WTC11 (cell line): ENCODE measurements at places on chromosomes 7 and 10. TPM values are rescaled to one million over a fixed set of nuclear protein-coding genes. Genes with fewer than 3 reads are reported as not detected.

Gene LIPA
- 32.9 to 47.3 TPM (median 37.8 TPM) in 3 replicates for total RNA-seq

Gene SUPV3L1
- total RNA-seq: 41.2 to 43.7 TPM (median 43.0 TPM) in 3 replicates

Gene NME8
- total RNA-seq: 1.0 to 2.3 TPM (median 1.5 TPM) in 3 replicates

Gene ZNF735
- total RNA-seq: not detected in 3 replicates

Gene ZNF239
- total RNA-seq: 7.7 to 10.8 TPM (median 9.8 TPM) in 3 replicates

Gene OLAH
- not detected in 3 replicates for total RNA-seq

Gene INPP5F
- total RNA-seq: 79.3 to 83.3 TPM (median 80.6 TPM) in 3 replicates

Gene CYP2W1
- total RNA-seq: 0.48 TPM in 1 of 3 replicates, not detected in the others

Gene GIMAP8
- total RNA-seq: 0.09 to 0.18 TPM (median 0.09 TPM) in 3 replicates

Gene C7orf57
- 0.39 to 0.90 TPM (median 0.60 TPM) in 3 replicates for total RNA-seq

Gene MRC1
- 0.33 to 0.46 TPM (median 0.44 TPM) in 3 replicates for total RNA-seq

Gene MBL2
- not detected in 3 replicates for total RNA-seq
